ENCODE measurements at places on chromosomes 12 and 14. TPM values are rescaled to one million over a fixed set of nuclear protein-coding genes. Genes with fewer than 3 reads are reported as not detected.

DNA sequence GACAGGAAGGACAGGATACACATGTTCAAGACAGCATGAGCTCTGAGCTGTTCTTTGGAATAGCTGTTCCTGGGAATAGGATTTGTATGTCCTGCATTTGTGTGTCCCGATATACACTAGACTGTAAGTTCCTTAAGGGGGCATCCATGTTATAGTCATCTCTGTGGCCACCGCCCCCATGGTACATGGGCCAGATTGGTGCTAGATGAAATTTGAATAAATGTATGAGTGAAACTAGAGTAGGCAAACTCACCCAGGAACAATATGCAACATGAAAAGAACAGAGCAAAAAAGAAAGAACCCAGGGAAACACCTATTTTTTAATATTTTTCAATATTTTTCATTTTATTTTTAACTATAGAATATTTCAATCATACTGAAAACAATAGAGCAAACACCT lies 25.1 kb upstream of the KRT77 start:
- no peak for ATAC-seq

- peak; percentile 25 for ATAC-seq
Observed at GRCh38 chr14:61503167-61503801, 181.9 kb downstream of the PRKCH start.

The KRT84 gene
- total RNA-seq, result not detected

GRCh38 chr12:85237327-85237726 lies 42.7 kb upstream of the ALX1 start:
- ATAC-seq, result no peak

The PRMT5 gene
- total RNA-seq, result 40.2 TPM

DNA sequence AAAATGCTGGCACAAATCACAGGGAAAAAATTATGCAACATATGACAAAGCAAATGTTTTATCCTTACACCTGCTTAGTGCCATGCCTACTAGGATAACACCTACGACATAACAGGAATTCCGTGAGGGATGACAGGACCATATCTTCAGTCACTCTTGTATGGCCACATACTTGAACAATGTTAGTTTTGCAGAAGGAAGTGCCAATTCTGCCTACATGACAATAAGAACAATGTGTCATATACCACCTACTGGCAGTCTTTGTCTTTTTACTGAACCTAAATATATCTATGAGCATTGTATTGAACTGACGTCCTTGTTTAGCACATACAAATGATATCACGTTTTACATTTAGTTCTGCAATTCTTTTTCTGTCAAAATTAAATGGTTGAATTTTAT lies 234.0 kb downstream of the ADAMTS20 start:
- ATAC-seq, result no peak

DNA sequence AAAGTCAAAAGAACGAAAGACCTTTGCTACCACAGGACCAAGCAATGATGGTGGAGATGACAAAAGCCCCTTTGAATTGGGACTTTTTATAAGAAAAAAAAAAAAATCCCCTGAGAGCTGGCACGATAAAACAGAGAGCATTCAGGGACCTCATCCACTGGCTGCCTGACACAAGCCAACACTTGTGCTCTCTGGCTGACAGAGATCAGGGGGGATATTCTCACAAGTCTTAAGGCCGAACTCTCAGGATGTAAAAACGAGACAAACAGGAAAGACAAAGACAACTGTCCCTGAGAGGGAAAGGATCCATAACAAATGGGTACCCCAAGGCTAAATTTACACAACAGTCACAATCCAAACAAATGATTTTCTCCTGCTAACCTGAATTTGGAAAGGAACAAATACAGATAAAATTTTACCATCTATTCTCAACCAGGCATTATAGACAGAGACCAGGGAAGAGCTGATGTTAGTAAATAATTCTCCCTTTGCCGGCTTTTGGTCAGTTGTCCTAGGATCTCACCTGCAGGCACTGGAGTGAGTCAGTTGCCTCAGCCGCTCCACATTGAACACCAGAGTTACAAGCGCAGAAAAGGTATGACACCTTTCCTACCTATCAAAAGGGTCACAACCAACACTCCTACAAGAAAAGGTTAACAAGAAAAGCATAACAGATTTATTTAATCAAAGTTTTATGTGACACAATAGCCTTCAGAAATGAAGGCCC lies 37.9 kb upstream of the GARIN6 start:
- ATAC-seq, result no peak

DNA sequence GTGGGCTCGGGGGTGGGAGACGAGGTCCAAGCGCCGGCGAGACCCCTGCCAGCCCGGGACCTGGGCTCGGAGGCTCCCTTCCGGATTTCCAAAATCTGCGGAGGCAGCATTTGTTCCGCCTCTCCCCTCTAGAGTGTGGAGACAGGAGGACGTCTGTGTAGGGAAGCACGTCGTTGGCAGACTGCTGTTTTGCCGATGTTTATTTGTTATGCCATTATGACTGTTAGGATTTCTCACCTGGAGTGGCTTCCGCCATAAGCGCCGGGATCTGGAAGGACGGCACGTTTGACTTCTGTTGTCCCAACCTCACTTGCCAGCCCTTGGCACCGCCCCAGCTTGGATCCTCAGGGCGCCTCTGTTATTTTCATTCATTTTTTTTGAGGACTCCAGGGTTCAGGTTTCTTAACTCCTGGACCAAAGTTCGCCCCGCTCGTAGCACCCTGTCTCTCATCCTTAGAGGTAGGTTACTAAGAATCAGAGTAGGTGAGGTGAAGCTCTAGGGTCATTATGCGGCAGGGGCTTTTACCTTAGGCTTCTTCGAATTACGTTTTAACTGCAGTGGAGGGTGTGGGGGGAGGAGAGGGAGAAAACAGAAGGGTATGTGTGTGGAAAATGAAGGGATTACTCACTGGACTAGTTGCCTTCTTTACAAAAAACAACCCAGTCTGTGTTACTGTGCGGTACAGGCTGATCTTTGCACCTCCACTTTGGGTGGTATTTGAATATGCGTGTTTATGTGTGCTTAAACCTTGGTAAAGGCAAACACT lies 547 bp upstream of the PYGL start:
- ATAC-seq, result peak; percentile 64

DNA sequence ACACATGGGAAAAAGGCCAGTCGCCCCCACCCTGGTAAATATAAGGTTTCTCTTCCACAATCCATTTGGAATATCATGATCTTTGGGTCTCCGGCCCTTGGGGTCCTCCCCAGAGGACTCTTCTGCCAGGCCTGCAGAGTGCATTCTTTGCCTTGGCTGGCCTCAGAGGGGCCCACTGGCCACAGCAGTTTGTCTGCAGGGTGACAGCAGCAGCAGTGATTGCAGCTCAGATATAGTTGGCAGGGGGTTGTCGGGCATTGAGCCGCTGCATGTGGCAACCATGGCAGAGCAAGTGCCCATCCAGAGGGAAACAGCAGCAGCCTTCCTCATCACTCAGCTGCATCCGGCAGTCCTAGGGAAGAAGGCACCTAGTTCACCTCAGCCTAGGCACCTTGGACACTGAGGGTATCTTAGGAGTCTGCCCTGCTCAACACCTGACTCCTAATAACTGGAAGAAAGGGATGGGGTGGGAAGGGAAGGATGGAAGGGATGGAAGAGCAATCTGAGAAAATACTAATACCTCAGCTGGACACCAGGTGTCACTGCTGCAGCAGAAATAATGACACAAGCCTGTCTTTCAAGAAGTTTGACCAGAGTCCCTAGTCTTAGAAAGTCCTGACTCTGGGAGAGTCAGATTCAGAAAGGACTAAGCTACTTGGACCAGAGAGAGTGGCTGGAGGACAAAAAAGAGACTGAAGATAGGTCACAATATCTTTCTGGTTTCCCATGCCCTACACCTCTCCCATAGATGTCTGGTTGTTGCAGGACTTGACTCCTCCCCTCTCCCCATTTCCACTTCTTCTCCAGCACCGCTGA lies 8.9 kb downstream of the AJUBA start:
- ATAC-seq, result peak; percentile 61

The ADAM20 gene
- 5.8 TPM for total RNA-seq

DNA sequence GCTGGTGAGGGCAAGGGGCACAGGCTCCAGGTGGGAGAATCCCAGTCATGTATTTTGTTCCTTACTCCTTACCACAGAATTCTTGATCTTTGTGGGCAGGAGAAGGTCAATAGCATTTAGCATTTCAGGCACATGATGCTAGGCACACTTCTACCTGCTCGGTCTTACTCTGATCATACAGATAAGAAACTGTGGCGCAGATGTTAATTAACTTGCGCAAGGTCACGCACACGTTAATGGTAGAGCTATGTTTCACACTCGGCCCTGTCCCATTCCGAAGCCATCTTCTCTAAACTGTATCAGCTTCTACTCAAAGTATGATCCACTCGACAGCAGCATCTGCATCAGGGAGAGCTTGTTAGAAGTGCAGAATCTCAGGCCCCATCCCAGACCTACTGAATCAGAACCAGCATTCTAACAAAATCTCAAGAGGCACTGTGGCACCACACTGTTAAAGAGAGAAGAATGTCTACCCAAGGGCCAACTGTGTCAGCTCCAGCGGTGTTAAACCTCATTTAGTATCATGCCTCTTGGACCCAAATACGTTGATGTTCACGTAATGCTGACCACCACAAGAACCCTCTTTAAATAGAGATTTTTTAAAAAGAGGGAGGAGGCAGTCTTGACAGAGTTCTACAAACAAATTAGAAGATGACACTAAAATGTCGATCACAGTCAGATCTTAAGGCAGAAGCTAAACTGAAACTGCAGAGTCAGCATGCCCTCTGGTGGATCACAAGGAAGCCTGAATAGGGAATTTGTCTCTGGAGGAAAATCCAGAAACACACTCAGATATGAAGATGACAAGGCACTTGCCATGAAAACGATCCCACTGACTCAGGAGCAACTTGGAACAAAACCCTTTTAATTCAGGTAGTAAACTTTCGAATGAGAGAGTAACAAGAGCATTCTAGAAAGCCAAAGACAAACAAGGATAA lies 7.3 kb downstream of the STXBP6 start:
- ATAC-seq, result no peak

The SIX4 gene
- 2.0 TPM for total RNA-seq

DNA sequence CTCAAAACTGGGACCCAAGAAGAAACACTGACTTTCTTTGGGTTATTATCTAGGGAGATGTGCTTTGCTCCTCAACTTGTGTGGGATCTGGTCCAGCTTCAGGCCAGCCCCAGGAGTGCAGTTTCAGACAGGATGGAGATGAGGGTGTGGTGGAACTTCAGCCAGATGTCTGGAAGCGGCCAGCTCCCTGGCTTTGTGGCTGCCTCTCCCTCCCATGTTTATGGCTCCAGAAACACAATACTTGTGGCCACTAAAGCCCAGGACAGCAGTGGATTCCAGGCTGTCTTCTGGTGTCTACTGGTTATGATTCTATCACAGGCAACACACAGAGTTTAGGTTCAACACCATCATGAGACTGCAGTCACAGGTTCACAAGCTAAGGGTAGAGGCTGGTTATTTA lies 44.2 kb upstream of the EMP1 start:
- ATAC-seq, result peak; percentile 58

- ATAC-seq, result peak; percentile 50
Observed at GRCh38 chr14:32473464-32473855, 144.4 kb downstream of the AKAP6 start.
